ENCODE measurements at places on chromosomes 2 and 18.
A peak's percentile ranks its signal among the peaks of the same experiment; 100 is the strongest.

- DNase-seq, result no peak
These were observed 181.5 kb upstream of the ACVR2A start for GRCh38 chr2:147663153-147663961.

DNA sequence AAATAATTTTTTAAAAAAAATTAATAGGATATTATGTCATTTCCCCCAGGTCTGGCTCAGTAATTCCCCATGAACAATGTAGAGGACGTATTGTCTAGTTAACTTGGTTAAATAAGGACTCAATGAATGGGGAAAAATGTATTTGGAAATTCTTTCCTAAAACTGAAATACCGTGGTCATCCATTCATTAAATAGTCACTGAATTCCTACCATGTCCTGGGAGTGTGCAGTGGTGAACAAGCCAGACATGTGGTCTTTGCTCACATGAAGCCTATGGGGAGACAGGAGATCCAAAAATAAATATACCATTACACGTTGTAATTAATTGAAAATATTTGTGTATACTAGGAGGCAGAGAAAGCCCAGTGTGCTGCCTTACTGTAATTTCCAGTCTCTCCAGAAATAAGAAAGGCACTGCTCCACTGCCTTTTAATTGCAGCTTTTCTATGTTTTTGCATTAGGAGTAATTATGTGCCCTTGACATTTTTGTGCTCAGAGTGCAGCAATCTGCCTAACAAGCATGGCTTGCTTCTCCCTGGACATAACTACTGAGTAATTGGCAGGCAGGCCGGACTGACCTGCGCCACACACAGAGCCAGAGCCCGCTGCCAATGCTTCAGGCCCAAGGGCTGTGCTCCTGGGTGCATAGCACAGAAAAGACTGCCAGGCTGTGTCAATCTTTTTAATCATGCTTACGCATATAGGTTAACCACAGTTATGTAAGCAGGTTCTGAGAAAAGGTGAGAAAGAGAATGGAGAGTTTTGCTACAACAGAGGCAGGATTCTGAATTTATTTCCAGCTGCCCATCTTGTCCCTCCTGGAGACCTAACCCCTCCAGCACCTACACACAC is 22.2 kb upstream of the TTC39C start:
- DNase-seq, result no peak

DNA sequence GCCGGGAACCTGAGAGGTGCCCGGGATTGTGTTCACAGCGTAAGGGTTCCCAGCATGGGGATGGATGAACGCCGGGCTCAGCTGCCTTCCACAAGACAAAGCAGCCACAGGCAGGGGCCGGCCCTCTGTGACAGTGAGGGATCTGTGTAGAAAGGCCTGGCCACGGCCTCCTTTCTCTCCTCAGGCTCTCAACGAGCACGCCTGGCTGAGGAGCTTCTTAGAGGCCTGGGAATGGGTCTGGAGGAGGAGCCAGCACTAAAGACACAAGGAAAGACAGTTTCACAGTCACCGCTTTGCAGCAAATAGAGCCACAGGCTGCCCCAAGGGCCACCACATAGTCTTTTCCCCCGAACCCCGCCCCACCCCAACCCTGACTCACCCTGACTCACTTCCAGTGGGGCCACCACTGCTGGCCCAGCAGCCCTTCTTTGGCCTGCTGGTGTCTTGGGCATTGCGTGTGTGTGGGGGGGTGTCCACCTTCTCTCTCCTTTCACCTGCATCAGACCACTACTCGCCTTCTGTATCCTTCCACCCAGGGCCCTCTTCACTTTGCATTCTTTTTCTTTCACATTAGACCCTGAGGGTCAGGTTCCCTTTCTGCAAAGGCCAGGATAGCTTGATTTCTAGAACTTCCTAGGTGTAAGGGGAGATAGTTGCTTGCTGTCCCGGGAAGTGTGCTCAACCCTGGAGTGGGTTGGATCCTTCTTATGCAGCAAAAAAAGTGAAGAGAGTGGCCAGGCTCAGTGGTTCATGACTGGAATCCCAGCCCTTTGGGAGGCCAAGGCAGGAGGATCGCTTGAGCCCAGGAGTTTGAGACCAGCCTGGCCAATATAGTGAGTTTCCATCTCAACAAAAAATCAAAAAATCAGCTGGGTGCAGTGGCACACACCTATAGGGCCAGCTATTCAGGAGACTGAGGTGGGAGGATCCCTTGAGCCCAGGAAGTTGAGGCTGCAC is 19.3 kb upstream of the HPCAL1 start:
- no peak for DNase-seq

DNA sequence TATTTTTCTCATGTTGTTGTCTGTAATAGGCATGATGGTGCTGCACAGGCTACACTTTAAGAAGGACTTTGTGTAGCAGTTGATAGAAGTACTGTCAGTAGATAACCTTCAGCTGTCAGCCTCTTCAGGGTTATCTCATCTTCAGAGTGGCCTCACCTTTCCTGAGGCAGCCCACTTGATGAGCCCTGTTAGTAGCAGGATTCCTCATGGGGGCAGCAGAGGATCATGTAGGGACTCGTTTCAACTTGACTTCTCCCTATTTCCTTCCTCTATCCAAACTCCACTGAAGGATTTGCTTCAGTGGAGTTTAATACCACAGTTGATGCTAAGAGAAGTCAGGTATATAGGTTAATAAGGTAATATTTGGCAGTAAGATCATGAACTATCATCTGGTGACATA is 530.3 kb upstream of the FSIP2 start:
- peak; percentile 39 for DNase-seq

GRCh38 chr2:26274058-26274613 is 29.4 kb downstream of the HADHB start:
- DNase-seq, result no peak

DNA sequence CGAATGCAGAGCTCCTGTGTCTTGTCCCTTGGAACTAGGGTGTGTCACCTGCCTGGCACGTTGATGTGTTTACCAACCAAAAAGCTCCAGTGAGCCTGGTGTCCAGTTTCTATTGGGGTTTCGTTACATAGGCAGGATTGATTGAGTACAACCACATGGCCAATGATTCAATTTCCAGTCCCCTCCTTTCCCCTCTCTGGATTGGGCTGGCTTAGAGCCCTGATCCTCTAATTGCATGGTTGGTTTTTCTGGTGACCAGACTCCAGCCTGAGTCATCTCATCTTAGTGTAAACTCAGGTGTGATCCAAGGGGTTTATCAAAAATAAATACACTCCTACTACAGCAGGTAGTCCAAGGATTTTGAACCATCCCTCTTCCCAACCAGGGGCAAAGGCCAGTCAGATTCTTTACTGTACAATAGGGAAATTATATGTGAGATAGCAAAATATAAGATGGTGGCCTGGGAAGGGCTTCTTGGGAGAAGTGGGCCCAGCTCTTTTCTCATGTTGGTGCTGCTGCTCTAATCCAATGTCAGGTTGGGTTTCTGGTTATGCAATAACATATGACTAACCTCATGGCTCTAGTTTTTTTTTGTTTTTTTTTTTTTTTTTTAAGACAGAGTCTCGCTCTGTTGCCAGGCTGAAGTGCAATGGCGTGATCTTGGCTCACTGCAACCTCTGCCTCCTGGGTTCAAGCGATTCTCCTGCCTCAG is 64.7 kb upstream of the MGAT5 start:
- no peak for DNase-seq

- no peak for DNase-seq
These were observed 93.7 kb downstream of the CERKL start for GRCh38 chr2:181563101-181563692.

GRCh38 chr2:11550901-11551568 is 17.2 kb downstream of the GREB1 start:
- no peak for DNase-seq

GRCh38 chr18:45359275-45360009 is 255.8 kb upstream of the SLC14A2 start:
- DNase-seq, result no peak
